ENCODE measurements at places on chromosomes 6 and 20.

- no peak for DNase-seq
Measured at GRCh38 chr20:17644451-17644850, 37.6 kb downstream of the RRBP1 start.

GRCh38 chr6:41920921-41921711 lies at the start of the genes BYSL and MED20:
TSS of gene BYSL (plus strand) at chr6:41921499. CDS start at chr6:41921563, 64 bp downstream.
TSS of gene MED20 (minus strand) at chr6:41921139. CDS start at chr6:41921018, 121 bp downstream.
- DNase-seq, result peak; percentile 92

- no peak for DNase-seq
Measured at GRCh38 chr6:53066874-53067706, 1.9 kb downstream of the FBXO9 start.

DNA sequence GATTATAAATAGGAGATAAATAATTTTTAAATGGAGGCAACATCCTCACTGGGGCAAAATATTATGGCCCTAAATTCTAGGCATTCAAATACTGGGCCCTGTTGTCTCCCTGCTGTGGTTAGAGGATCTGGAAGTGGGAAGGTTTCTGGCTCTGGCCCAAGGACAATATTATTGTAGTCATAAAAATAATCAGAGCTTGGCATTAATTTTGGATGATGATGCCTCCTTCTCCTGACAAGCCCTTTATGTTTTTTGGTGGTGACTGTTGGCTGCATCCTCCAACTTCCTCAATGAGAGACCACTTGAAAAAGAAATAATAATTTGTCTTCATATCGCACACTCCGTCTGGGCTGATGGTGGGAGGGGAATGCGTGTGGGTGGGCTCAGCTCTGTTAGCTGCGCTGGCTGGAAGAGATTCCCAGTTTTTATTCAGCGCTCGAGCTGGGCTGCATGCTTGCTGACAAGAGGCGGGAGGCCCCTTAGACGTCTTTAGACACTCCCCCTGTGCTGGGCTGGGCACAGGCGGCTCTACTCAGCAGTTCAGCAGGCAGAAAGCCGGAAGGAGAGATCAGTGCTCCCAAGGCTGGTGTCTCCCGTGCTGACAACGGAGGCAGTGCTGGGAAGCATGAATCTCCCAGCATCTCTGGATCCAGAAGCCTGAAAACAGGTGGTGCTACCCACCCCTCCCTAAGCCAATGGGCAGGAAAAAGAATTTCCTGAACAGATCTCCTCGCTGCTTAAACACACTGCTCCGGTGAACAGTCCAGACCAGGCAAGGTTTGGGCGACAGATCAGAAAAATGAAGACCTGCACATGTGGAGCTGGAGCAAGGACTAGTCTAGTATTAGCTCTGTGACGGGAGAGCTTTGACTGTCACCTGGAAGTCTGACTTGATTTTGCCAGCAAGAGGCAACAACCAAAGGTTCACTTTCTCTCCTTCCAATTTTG lies 97.7 kb downstream of the SYCP2 start:
- DNase-seq, result peak; percentile 26

- DNase-seq, result no peak
Measured at GRCh38 chr6:53440336-53440945, 91.7 kb upstream of the ELOVL5 start.

- no peak for DNase-seq
Measured at GRCh38 chr6:33717934-33718455, 6.5 kb upstream of the UQCC2 start.

DNA sequence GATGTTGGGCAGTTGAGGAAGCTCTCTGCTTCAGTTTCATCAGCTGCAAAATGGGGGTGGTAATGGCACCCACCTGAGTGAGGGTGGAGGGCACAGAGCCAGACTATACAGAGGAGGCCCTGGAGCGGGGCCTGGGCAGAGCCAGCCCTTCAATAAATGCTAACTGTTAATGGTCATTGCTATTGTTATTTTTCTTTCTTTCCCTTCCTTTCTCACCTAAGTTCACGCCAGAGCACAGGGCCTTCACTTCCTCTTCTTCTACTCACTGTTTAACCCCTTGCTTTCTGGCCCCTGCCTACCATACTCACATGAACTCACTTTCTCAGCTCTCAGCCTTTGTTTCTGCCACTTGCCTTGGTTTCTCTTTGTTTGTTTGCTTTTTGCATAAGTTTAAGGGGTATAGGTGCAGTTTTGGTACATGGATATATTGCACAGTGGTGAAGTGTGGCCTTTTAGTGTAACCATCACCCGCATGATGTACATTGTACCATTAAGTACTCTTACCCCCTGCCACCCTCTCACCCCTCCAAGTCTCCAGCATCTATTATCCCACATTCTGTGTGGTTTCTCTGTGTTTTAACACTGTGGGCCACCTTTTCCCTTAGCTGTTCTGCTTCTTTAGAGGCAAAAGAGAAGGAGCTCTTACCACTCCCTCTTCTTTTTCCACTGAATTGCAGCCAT lies 7.5 kb upstream of the RREB1 start:
- no peak for DNase-seq

DNA sequence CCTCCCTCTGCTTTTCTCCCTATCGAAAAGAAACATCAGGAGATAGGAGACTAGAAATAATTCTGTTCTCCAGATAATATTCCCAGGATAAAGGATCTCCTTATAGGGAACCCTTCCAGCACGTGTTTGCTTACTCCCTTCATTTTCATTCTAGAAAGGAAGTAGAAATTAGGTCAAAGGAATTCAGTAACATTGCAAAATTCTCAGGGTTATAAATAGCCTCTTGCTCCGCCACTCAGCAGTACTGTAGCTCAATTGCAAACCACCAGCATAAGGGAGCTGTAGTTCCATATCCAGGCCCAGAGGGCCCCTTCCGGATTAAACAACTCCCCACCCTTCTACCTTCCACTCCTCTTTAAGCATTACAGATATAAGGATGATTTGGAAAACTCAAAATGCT lies 6.2 kb downstream of the ELMO2 start:
- DNase-seq, result no peak

DNA sequence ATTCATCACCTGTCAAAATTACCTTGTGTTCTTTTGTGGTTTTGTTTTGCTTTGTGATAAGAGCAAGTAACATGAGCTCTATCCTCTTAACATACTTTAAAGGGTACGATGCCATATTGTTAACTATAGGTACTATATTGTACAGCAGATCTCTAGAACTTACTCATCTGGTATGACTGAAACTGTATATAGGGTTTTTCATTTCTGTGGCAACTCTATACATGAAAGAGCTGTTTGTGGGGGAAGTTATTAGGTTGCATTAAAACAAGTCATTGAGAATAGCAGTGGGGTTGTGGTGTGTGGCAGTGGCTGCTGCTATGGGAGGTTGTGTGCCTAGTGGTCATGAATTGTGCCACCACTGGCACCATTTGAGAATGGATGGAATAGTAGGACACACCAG lies 268.4 kb downstream of the KCNQ5 start:
- no peak for DNase-seq

DNA sequence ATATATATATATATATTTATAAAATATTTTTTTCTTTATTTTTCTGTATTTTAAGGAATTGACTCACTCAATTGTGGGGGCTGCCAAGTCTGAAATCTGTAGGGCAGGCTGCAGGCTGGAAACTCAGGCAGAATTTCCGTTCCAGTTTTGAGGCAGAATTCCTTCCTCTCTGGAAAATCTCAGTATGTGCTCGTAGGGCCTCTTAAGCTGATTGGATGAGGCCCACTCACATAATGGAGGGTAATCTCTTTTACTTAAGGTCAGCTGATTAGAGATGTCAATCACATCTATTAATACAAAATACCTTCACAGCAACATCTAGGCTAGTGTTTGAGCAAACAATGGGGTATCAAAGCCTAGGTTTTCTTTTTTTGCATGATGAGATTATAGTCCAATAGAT lies 244.7 kb upstream of the RNF24 start:
- no peak for DNase-seq

DNA sequence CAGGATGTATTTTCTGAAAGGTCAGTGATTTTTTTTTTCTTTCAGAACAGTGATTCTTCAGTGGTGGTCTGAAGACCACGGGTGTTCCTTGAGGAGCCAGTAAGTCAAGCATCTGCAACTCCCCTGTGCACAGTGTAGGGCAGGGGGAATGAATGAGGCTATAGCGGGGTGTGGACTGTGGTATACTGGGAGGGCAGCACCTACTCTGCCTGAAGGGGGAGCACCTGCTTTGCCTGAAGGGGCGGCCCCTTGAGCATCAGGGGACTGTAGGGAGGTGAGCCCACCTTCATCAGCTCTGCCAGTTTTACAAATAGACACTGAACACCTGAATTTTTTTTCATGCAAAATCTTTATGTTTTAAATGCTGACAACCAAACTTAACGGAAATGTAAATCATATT lies 77.5 kb upstream of the RIPOR2 start:
- DNase-seq, result no peak

DNA sequence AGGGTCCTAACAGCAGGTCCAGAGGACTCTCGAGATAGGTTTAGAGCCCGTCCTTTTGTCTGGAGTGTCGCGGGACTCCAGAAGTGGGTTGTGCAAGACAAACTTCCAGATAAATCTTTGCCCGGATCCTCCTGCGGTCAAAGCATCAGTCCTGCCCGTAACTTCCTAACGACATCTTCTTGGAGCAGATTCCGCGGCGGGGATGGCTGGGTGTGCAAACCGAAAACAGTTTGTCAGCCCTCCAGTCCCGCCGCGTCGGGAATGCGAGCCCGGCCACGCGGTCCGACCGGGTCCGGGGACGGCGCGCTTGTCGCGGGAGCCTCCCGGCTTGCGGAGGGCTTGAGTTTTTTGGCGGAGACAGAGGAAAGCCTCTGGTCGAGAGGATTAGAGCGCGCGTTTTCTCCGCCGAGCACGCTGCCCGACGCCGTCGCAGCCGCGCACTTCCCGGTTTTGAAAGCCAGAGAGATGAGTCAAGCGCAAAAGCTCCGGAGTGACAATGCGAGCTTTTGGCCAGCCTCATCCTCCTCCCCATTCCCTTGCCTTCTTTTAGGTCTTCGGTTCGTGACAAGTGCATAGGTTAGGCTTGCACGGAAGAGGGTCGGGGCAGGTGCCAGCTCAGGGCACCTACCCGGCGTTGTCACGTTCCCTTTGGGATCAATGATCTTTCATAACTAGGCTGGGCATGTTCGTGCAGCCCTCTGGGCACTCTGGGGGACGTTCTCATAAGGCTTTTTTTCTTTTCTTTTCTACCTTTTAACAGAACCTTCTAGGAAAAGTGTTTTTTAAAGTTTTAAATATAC lies 91.3 kb upstream of the PRDM1 start:
- peak; percentile 38 for DNase-seq

GRCh38 chr20:58447511-58448391 lies 58.7 kb downstream of the VAPB start:
- peak; percentile 78 for DNase-seq

Measured in BE2C (cell line).